ENCODE measurements at places on chromosomes 4 and X.

DNA sequence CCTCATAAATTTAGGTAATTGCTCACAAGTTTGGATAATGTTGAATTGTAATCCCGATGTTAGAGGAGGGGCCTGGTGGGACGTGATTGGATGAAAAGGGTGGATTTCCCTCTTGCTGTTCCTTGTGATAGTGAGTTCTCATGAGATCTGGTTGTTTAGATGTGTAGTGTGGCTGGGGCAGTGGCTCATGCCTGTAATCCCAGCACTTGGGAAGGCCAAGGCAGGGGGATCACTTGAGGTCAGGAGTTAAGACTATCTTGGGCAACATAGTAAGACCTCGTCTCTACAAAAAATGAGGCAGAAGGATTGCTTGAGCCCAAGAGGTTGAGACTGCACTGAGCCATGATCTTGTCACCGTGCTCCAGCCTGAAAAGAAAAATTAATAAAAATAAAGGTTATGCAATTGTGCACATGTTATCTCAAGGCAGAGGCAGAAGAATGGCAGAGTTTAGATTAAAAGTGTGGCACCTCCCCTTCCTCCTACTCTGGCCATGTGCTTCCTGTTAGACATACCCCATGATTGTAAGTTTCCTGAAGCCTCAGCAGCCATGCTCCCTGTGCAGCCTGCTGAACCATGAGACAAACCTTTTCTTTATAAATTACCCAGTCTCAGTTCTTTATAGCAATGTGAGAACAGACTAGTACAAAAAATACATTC is 36.5 kb downstream of the ERVMER34-1 start:
- DNase-seq, result no peak

DNA sequence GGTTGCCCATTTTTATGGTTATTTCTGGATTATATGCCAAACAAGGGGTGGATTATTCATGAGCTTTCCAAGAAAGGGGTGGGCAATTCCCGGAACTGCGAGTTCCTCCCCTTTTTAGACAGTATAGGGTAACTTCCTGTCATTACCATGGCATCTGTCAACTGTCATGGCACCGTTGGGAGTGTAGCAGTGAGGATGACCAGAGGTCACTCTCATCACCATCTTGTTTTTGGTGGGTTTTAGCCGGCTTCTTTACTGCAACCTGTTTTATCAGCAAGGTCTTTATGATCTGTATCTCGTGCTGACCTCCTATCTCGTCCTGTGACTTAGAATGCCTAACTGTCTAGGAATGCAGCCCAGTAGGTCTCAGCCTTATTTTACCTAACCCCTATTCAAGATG is 57.6 kb downstream of the SH3KBP1 start:
- DNase-seq, result no peak

DNA sequence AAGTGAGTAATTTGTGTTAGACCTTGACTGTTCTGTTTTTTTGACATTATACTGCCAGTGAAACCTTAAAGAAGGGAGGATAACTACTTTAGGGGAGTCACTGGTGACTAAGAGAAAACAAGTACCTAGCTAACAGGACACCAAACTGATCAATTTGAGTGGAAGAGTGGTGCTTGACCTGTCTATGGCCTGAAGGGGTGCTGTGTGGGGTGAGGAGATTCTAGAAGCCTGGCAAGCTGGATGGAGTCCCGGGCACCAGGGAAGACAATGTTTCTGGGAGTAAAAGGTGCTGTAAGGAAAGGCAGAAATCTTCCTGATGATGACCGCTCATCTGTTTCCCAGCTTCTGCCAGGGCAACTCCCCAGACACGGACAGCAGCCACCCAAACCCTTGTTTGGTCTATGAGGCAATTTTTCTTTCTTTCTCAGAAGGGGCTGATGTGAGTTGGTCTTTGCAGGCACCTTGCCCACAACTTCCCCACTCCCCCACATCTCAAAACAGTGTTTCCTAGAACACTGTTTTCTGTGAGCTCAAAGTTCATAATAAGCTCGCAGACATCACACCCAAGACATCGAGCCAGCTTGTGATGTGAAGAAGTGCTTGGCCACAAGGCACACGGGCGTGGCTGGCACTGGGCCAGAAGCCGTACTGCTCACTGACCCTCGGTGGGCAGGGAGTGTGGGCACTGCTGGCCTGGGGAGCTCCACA is 4.6 kb downstream of the TXK start:
- no peak for DNase-seq

- DNase-seq, result no peak
Measured at GRCh38 chrX:110563282-110563681, 204.6 kb downstream of the RTL9 start.

DNA sequence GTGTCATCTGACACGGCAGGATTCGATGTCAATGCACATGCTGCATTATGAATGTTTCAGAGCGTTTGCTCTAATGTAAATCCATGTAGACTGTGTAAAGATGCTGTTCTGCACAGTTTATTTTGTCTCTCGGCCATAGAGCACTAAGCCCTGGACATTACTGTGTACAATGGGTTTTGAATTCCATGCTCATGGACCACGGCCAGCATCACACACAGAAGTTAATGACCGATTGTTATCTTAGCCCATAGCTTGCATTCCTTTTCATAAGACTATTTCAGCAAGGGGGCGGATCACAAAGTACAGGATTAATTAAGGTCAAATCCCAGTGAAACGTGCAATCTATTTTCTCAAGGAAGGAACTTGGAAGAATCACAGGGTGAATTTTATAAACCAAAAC is 286.1 kb upstream of the TENM3 start:
- no peak for DNase-seq

- no peak for DNase-seq
Measured at GRCh38 chr4:19025031-19025430, 1003.5 kb upstream of the LCORL start.

GRCh38 chrX:45449982-45450381 is 249.3 kb upstream of the DIPK2B start:
- no peak for DNase-seq

- DNase-seq, result no peak
Measured at GRCh38 chr4:44147571-44148075, 301.0 kb downstream of the KCTD8 start.
